ENCODE measurements at places on chromosomes 1 and 21. TPM values are rescaled to one million over a fixed set of nuclear protein-coding genes. Genes with fewer than 3 reads are reported as not detected.

COL8A2 gene
- 3.3 TPM for total RNA-seq

TMEM52 gene
- 1.4 TPM for total RNA-seq

PLPP3 gene
- total RNA-seq = 2.2 TPM

DNA sequence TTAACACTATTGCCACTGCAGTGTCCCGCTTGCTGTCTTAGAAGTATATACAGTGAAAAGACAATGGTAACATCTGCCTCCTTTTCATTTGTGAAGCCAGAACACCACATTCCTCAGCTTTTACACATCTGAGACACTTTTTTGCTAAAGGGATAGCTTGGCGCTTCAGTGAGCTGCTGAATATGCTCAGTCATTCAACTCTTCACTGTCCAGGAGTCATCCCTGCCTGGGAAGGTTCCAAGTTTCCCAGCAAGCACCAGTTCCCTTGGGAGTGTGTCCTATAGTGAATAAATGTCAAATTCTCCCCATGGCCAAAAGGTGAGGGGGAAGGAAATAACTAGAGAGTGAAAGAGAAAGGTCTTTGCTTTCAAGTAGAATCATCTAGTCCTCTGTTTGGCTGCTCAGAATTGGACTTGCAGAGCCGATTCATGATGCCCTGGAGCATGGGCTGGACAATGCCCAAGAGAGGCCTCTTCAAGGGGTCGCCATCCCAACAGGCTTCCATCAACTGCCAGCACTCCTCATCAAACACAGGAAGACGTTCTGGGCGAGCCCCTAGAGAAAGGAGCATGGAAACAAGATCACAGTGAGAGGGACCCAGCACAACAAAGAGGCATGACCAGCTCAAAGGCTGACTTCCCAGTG, 25.5 kb upstream of the RBBP5 start:
- peak; percentile 21 for DNase-seq

- no peak for DNase-seq
These were observed 97.4 kb downstream of the GIPC2 start for GRCh38 chr1:78143152-78143551.

DNA sequence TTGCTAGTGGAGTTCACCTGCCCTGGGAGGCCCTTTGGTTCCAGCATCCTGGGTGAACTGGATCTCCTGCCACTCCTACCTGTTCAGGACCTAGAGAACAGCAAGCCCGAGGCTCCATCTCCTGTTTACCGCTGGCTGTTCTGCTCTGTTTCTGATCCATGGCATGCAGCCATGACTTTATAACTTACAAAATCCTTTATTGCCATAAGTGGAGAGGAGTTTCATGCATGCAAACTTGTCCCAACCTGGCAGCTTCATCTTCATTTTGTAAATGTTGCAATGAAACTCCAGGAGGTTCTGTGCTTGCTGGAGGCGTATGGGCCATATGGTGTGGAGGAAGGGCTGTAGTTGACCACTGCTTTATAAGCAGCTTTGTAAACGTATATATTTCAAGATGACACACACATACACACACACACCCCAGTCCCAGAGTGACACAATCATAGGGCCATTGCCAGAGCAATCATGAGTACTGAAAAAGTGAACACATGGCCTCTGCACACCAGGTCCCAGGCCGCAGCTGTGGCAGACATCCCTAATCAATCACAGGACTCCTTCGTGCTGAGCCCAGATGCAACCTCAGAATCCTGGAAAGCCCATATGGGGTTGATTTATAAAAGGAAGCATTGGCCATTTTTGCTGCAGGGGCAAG, 69.0 kb downstream of the UBIAD1 start:
- DNase-seq = peak; percentile 21

Data from bronchial epithelial cell (primary cell).